ENCODE measurements at places on chromosomes 2 and 18. TPM values are rescaled to one million over a fixed set of nuclear protein-coding genes. Genes with fewer than 3 reads are reported as not detected.

GRCh38 chr2:44936715-44937687 lies 4.5 kb upstream of the SIX3 start:
- no peak for DNase-seq

- no peak for DNase-seq
Measured at GRCh38 chr2:46722142-46722541, 193.5 kb downstream of the MCFD2 start.

- no peak for DNase-seq
Measured at GRCh38 chr2:196341277-196341841, 170.0 kb upstream of the STK17B start.

DNA sequence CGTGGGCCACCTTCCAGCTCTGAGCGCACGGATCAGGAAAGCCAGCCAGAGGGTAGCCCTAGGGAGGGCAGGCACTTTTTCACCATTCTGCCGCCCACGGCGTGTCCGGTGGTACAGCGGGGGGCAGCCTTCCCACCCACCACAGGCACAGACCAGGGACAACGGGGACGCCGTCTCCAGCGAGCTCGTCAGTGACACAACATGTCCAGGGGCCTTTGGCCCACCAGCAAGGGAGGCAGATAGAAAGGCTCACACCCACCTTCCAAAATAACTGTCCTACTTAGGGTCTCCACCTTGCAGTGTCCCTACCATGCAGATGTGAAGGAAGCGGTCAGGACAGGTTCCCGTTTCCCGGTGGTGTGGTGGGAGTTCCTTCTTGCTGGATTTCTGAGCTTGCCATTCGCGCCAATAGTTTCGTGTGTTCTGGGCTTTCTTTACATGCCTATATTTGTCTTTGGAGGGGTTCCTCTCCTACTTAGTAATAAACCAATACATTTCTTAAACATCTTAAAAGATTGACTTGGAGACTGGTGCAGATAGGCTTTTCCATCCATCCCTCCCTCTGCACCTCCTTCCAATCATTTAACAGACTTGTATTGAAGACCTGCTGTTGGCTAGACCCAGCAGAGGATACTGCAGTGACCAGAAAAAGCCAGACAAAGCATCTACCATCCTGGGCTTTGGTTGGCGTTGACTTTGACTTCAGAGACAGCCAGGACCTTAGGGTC lies 872 bp downstream of the ASB1 start:
- peak; percentile 12 for DNase-seq

GRCh38 chr2:85053802-85054201 lies 79.4 kb upstream of the TCF7L1 start:
- peak; percentile 22 for DNase-seq

GRCh38 chr2:111118481-111118980 lies 2.2 kb upstream of the BCL2L11 start:
- no peak for DNase-seq

DNA sequence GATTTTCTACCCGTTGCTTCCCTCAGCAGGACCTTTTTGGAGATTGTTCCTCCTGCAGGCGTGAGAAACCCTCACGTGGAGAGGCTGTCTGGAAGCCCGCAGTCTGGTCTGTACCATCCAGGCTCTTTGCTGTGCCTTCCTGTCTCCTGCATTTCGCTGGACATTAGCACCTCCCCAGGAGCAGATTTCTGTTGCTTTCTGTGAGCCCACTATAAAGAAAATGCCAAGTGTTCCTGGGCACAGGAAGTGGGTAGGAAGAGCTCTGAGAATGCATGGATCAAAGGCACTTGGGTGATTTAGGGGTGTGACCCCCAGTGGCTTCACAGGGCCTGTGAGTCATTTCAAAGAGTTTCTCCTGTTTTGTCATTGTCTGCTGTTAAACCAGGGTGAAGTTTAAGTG lies 27.3 kb downstream of the SPTBN1 start:
- DNase-seq, result no peak

- DNase-seq, result no peak
Measured at GRCh38 chr2:220660277-220661145, 911.6 kb downstream of the EPHA4 start.

DNA sequence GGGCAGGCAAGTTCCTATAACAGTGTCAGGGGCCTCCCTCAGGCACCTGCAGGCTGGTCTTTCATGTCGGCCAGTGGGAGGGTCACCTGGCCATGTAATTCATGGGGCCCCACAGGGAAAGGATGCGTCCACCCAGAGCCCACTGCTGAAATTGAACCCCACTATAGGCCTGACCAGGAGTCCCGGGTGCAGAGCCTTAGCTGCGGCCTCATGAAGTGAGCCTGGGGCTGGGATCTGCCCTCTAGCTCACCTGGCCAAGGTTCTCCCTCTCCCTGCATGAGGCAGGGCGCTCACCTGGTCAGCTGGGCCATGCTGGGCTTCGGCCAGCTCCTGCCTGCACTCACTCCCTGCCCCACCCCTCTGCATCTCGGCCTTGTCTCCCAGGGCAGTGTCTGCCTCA lies 41.1 kb downstream of the C1QL2 start:
- no peak for DNase-seq

DNA sequence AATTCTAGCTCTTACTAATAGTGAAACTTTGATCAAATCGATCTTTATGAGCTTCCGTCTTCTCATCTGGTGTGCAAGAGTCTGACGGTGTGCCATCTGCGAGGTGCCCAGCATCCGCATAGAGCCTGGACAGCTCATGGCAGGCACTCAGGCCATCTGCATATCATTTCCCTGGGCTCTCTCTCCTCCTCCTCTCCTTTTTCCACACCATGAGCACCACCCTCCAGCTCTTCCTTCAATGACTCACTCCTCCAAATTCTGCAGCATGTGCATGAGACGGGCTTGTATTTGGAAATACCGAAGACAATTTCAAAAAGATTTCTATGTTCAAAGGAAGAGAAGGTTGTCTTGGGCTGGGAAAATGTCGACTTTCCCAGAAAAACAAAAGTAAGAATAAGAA lies 161.1 kb downstream of the CCBE1 start:
- no peak for DNase-seq

- DNase-seq, result no peak
Measured at GRCh38 chr2:25197336-25198208, 29.2 kb upstream of the POMC start.

DNA sequence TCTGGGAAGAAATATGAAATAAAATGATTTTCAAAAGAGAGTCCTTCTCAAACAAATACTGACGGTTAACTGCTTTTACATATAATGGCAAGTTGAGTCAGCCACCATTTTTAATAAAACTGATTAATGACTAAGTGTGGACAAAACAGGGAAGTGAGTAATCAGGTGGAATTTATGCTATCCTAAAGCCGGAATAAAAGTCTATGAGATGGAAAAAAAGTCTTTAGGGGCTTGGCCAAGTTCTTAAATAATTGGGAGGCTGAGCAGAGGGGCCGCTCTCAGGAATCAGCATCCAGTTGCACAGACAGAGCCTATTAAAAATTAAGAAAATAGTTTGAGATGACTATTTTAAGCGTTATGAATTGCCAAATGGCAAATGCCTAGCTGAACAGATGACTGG lies 58.6 kb upstream of the AFF3 start:
- DNase-seq, result no peak

GRCh38 chr2:180733330-180733729 lies 247.1 kb upstream of the UBE2E3 start:
- no peak for DNase-seq

- DNase-seq, result no peak
Measured at GRCh38 chr2:165837122-165837521, 43.1 kb upstream of the GALNT3 start.

GRCh38 chr18:5630057-5630899 lies 86.5 kb upstream of the EPB41L3 start:
- DNase-seq, result peak; percentile 23

DNA sequence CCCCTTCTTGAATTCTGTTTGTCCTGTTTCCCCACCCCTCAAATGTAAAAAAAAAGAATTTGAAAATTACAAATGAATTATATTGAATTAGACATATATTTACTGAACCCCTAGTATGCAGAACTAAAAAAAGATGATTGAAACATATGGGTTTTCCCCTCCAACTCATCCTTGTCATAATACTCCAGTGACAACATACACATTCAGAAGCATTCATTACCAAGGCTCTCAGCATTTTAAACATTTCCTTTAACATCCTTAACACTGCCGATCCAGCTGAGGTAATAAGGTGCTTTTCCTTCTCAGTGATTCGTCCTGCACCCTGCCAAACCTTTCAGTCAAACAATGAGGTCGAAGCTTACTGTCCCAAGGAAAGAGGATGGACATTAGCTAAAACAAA lies 53.1 kb upstream of the DTNB start:
- no peak for DNase-seq

DNA sequence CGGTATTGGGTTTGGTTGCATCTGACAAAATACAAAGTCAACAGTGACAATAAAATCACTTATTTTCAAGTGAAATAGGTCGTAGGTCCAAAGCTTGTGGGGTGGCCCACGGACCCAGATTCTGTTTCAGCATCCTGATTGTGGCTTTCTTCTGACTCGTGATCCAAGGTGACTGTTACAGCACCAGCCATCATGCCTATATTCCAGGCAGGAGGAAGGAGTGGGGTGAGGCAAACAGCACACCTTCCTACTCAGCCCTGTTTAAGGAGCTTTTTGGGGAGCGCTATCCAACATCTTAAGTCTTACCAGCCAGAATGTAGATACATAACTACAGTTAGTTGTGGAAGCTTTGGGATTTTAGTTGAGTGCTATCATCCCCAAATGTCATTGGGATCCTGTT lies 8.7 kb upstream of the SNORC start:
- DNase-seq, result no peak

DNA sequence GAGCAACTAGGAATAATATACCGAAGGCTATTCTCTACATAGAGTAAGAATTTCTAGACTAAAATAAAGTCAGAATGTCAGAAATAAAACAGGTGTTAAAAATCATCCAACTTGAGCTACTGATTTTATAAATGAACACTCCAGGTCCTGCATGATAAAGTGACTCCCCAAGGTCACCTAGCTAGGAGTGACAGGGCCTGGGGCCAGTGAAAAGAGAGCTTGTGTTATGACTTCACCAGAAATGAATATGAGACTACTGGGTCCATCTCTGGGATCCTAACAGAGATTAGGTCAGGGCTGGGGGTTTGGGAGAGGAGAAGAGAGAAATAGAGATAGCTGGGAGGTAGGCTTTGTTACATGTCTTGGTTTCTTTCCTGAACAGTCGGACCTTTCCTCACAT lies 89.7 kb upstream of the CYP1B1 start:
- no peak for DNase-seq

- DNase-seq, result no peak
Measured at GRCh38 chr2:168500516-168500915, 44.4 kb downstream of the CERS6 start.

DNA sequence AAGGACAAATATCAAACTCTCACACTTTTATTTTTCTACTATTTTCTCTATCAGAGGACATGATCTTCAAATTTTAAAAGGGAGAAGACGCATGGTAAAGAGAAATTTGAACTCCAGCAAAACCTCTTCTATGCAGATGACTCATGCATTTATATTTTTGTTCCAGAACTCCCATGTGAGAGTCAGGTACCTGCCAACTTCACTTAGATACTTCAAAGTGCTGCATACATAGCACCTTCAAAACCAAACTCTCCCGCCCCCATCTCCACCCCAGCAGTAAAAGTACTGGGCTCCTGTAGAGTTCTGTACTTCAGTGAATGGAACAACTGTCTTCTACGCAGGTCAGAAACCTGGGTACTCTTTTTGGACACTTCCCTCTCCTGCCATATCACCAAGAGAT lies 398.3 kb downstream of the TGIF1 start:
- no peak for DNase-seq

DNA sequence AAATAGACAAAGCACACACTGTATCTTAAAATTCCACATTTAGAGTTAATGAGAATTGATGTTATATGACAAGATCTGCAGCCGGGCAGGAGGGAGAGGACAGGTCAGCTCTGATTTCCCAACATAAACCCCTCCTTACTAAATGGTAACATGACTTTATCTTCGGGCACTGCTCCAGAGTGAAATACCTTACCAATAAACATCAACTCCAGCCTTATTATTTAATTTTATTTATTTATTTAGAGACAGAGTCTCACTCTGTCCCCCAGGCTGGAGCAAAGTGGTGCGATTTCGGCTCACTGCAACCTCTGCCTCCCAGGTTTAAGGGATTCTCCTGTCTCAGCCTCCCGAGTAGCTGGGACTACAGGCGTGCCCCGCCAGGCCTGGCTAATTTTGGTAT lies 1.7 kb downstream of the CYB5A start:
- no peak for DNase-seq

GRCh38 chr2:38099099-38100028 lies 23.4 kb upstream of the CYP1B1 start:
- DNase-seq, result no peak

The SULT1C3 gene
- total RNA-seq, result not detected

The IFT172 gene
- 5.9 TPM for total RNA-seq

The GPR45 gene
- not detected for total RNA-seq

The AAMP gene
- total RNA-seq, result 134 TPM

The TEX44 gene
- total RNA-seq, result not detected

The PLA2R1 gene
- 0.34 TPM for total RNA-seq

The UGT1A4 gene
- not detected for total RNA-seq

The ANKRD30BL gene
- not detected for total RNA-seq

The PLB1 gene
- 1.2 TPM for total RNA-seq

The CXCR1 gene
- total RNA-seq, result 0.41 TPM

The CRYGC gene
- total RNA-seq, result not detected

The PLCD4 gene
- total RNA-seq, result 36.2 TPM

The MC2R gene
- not detected for total RNA-seq

The MYO3B gene
- 0.07 TPM for total RNA-seq

The IL36B gene
- not detected for total RNA-seq

The CHRNA1 gene
- total RNA-seq, result 278 TPM

Data from gastrocnemius medialis (tissue), 4 donors.